GDM1 (cell line): ENCODE measurements at places on chromosomes 4 and X.

GRCh38 chr4:99654361-99654761, 3.3 kb downstream of the C4orf54 start:
- DNase-seq = no peak

DNA sequence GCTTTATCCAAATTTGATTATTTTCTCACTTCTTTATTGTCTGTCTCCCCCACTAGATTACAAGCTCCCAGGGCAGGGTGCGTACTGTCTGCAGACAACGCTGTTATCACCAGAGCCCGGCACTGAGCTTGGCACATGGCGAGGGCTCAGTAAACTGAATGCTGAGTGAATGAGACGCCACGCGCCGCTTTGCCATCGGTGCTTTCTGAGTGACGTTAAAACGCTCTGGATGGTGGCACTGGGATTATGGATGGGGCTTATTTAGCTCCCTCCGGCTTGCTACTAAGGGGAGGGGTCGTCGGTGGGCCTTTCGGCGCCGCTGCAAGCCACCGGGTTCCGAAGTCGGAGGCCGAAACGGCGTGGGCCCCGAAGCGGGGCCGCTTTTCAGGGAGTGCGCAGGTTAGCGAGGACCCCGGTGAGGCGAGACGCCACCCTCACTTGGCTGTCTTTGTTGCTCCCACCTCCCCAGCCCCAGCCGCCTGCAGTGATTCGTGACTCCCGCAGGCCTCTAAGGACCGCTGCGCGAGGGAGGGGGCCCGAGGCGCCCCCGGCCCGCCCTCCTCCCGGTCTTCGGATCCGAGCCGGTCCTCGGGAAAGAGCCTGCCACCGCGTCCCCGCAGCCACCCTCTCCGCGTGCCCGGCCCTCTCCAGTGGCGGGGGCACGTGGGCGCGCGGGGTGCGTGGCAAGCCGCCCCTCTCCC, 569 bp upstream of the FHL1 start:
- DNase-seq = no peak

DNA sequence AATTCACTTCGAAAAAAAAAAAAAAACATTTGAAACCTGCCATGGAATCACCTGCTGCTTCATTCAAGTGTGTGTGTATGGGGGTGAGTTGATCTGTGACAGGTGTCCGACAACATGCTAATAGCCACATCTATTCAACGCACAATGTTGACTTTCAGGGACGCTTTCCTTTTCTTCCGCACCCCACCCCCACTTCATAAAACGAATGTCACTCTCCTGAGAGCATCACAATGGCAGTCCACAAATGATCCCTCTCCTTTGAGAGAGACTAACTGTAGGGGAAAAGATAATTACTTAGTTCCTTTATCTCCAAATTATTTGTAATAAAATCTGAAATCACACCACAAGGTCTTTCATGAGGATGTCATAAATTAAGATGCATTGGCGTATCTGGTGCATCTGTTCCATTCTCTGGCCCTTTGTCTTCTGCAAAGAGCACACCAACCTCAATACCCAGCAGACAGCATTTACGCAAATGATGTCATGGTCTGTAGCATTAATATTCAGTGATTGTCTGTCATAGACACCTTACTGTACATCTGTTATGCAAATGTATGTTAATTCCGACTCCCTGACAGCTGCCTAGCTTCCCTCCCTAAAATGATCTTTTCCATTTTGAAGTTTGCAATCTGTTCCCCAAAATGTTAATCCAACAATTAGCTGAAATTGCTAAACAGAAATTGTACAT, 640.0 kb upstream of the BOD1L1 start:
- DNase-seq = no peak

DNA sequence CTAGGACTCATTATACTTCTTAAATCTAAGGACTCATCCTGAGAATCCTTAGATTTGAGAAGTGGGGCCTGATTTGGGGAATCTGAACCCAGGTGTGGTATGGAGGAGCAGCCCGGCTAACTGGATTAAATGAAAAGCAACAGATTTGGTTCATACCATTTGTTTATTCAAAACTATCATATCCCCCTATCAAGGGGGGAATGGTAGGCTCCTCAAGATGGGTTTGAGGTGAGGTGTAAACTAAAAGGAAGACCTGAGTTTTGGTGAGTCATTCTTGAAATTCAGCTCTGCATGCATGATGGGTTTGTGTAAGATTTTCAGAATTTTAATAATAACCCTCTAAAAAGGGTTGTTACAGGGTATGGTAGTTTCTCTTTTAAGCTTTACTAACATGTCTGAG, 53.4 kb downstream of the CASP6 start:
- DNase-seq = no peak

DNA sequence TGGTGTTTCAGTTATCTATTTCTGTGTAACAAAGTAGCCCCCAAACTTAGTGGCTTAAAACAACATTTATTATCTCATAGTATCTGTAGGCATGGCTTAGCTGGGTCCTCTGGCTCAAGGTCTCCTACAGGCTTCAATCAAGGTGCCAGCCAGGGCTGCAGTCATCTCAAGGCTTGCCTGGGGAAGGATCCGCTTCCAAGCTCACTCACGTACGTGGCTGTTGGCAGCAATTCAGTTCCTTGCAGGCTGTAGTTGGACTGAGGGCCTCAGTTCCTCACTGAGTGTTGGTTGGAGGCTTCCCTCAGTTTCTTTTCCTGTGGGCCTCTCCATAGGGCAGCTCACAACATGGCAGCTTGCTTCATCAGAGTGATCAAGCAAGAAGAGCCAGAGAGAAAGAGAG, 9.3 kb downstream of the FAM120C start:
- DNase-seq = no peak

DNA sequence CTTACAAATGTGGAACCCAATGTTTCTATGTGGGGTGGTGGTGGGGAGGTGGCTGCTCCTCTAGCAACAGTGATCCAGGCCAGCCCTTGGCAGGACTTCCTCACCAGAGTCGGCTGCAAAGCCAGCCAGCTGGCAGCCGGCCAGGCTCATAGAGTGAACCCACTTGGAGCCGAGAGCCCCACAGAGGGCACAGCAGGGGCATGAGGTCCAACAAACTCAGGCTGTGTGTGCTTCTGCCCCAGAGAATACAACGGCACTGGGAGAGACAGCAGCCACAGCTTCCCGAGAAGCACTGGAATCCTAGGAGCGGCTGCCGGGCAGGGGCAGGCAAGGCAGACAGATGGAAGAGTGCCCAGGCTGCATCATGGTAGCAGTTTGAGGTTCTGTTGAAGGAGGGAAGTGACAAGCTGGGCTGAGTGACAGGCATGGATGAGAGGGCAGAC, 23.5 kb upstream of the SOWAHD start:
- DNase-seq = peak; percentile 86
